ENCODE measurements at places on chromosomes 2 and 18. TPM values are rescaled to one million over a fixed set of nuclear protein-coding genes. Genes with fewer than 3 reads are reported as not detected.

DNA sequence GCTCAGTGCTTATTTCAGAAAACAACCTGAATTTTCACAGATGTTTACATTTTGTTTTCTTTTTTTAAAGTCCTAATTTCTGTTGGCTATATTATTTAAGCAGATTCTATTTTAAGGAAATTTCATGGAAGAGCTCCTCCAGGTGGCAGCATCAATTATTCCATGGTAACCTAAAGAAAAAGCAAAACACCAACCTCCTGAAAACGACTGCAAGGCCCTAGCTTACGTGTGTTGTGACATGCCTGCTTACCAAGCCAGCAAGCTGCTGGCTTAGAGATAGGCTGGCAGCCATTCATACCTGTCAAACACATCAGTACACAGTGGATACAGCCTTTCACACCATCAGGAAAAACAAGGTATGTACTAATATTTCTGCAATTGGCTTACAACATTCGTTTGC lies 64.9 kb downstream of the LPIN2 start:
- no peak overlapping the region for H3K27ac ChIP-seq
- DNase-seq, result no peak
- no peak overlapping the region for H3K4me3 ChIP-seq
- H3K27me3 ChIP-seq, result no peaks in the 10 kb centered on the region
- no peaks in the 10 kb centered on the region for H3K4me1 ChIP-seq
- H3K36me3 ChIP-seq, result peaks cover 40% of the 10 kb centered on the region

DNA sequence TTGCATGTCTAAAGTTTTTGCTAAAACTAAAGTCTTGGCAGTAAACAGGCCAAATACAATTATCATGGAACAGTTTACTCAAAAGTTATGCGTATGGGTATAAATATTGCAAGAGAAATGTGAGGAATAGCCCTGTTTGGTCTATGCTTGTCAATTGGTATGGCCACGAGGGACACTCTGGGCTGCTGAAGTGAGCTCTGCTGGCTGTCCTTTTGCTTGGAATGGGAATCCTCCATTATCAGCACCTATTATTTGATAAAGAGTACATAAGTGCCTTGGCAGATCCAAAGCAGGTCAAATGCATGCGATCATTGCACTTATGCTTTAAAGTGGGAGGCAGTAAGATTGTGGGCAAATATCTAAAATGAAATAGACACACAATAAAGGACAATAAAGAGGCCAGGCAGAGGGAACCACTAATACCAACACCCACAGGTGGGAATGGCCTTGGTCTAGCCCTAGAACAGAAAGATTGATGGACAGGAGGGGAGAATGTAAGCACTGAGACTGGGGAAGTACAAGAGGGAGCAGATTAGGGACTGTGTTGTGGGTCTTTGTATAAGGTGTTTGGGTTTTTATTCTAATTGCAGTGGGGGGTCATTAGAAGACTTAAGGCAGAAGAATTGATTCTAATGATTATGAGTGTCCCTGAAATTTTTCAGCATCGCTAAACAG lies 60.0 kb upstream of the NOSTRIN start:
- H3K4me3 ChIP-seq, result no peak overlapping the region
- H3K36me3 ChIP-seq, result peaks cover 1% of the 10 kb centered on the region
- no peaks in the 10 kb centered on the region for H3K27me3 ChIP-seq
- H3K27ac ChIP-seq, result no peak overlapping the region
- DNase-seq, result no peak
- no peaks in the 10 kb centered on the region for H3K4me1 ChIP-seq

DNA sequence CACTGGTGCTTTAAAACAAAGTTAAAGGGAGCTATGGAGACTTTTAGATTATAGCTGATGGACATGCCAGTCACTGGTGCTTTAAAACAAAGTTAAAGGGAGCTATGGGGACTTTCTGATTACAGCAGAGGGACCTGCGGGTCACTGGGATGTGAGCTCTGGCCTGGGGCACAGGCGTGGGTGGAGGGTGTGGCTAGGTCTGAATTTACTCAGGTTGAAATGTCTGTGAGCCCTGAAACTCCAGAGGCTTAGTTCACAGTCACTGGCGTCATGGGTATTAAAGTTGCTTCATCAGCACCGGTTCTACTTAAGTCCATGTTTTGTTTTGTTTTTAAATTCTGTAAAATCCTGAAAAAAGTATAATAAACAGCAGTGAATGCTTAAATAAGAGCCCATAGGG lies 49.0 kb upstream of the TMEM18 start:
- DNase-seq, result no peak
- peaks cover 38% of the 10 kb centered on the region for H3K27me3 ChIP-seq
- no peak overlapping the region for H3K4me3 ChIP-seq
- H3K36me3 ChIP-seq, result no peaks in the 10 kb centered on the region
- peaks cover 12% of the 10 kb centered on the region for H3K4me1 ChIP-seq

DNA sequence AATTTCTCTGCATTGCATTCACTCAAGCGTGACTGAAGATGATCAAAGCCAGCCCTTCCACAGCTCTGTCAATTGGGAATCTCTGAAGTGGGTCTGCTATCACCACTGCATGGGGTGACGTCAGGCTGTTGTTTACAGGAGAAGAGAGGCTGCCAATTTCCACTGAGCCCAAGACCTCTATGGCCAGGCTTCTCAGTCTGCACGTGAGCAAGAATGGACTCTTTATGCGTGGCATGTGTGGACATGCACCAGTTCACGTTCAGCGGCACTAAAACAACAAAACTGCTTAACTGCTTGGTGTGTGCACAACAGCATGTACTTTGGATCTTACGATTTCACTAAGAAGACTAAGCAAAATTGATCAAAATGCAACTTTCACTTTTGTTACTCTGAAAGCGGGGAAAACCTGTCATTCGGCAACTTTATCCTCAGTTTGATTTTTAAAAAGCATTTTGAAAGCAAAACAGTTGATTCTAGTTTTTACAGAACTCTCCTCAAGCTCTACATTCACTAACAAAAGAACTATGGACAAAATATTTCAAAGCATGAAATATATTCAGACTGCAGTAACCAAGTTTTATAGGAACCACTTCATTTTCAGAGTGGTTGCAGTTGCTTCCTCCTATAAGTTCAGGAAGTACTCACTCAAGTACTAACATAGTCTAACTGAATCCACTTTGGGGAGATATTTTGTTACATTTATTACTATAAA lies 77.0 kb upstream of the SERTAD2 start:
- peak overlapping the region; percentile 91 for H3K27ac ChIP-seq
- peak; percentile 24 for DNase-seq
- H3K36me3 ChIP-seq, result peaks cover 8% of the 10 kb centered on the region
- no peaks in the 10 kb centered on the region for H3K27me3 ChIP-seq
- H3K4me3 ChIP-seq, result peak overlapping the region; percentile 84

Gene THOC1
- total RNA-seq, result 68.6 TPM

GRCh38 chr2:27771202-27771547 lies 344 bp upstream of the MRPL33 start:
- peaks cover 16% of the 10 kb centered on the region for H3K27me3 ChIP-seq
- peaks cover 33% of the 10 kb centered on the region for H3K36me3 ChIP-seq
- DNase-seq, result no peak

Gene TUBA4B
- total RNA-seq, result not detected

GRCh38 chr2:5021136-5021535 lies 671.0 kb upstream of the SOX11 start:
- no peaks in the 10 kb centered on the region for H3K4me1 ChIP-seq
- H3K4me3 ChIP-seq, result no peak overlapping the region
- no peak for DNase-seq
- H3K27ac ChIP-seq, result no peak overlapping the region
- H3K27me3 ChIP-seq, result no peaks in the 10 kb centered on the region

Data from activated B cell treated with CpG ODN at 0.5 μM for 24 hours (primary cell).